ENCODE measurements at places on chromosomes 4 and X.
A peak's percentile ranks its signal among the peaks of the same experiment; 100 is the strongest.

GRCh38 chr4:145485120-145485519 is 3.5 kb downstream of the SMAD1 start:
- DNase-seq, result no peak

DNA sequence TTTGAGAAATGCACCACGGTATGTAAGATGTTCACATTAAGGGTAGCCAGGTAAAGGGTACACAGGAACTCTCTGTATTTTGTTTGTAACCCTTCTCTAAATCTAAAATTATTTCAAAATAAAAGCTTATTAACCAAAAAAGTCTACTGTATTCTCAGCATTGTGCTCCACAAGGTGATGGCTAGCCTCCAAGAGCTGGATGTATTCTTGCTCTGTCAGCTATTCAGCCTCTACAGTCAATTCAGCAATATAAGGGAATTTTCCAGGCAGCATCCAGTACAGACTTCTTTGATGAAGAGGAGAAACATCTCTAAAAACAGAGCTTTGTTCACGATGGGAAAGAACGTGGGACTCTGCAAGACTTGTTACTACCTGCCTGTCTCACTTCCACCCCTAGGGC is 63.5 kb upstream of the MAOA start:
- DNase-seq, result no peak

- DNase-seq, result peak; percentile 17
Measured at GRCh38 chr4:184529283-184529682, 54.9 kb upstream of the IRF2 start.

DNA sequence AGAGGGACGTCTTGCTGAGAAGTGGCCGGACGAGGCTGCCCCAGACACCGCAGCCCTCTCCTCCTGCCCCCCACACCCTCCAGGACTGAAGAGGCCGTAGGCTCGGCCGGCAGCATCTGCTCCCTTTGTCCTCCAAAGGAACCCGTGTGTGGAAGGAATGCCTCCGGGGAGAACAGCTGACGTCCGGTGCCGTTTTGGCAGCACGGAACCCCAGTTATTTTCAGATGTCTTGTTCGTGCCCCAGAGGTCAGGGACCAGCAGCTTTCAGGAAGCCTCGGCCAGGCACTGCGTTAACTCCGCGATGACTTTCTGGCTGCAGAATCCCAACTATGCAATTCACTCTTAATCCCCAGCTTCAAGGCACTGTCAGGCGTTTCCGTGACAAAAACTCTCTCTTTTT is 10.9 kb upstream of the PPP2R3B start:
- DNase-seq, result no peak

DNA sequence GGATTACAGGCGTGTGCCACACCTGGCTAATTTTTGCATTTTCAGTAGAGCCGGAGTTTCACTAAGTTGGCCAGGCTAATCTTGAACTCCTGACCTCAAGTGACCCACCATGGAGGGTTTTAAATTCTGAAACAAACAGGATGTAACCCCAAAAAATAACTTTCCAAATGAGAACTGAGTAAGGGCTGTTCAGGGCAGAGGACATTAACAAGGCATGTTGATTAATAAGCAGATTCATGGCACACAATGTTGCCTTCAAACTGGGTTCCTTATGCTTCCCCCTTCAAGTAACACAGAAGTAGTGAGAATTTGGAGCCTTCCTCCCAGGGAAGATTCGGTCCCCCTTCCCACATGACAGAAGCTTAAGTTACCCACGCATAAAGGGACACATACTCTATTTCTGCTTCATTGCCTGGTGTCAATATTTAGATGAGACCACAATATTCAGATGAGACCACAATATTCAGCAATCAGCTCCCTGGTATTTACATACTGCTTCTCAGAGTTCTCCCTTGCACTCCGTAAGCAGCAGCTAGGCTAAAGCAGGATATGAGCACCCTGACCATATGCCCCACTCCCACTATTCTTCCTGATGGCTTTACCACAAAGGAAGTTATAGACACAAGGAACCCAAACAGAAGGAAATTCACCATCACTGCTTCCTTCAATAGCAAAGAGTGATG is 21.4 kb downstream of the GRSF1 start:
- peak; percentile 85 for DNase-seq

- DNase-seq, result peak; percentile 18
Measured at GRCh38 chr4:109703664-109704361, 568 bp upstream of the CASP6 start.

GRCh38 chr4:109011241-109012026 is 248.6 kb upstream of the ETNPPL start:
- no peak for DNase-seq

DNA sequence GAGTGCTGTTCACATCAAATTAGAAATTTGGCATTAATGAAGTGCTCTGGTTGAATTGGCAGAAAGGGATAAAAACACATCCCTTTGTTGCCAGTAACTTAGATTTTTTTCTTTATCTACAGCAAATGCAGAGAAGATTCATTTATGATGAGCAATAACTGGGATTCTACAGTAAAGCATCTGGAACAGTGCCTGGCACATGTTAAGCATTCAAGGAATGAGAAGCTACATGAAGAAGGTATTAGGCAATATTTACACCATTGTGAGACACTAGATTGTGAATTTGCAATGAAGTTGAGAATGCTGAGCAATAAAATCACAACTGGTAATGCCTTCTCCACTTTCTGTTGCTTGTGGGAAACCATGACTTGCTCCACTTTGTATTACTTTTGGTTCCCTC is 33.5 kb downstream of the PCDH19 start:
- no peak for DNase-seq

- DNase-seq, result no peak
Measured at GRCh38 chr4:89108091-89108490, 3.2 kb upstream of the TIGD2 start.

DNA sequence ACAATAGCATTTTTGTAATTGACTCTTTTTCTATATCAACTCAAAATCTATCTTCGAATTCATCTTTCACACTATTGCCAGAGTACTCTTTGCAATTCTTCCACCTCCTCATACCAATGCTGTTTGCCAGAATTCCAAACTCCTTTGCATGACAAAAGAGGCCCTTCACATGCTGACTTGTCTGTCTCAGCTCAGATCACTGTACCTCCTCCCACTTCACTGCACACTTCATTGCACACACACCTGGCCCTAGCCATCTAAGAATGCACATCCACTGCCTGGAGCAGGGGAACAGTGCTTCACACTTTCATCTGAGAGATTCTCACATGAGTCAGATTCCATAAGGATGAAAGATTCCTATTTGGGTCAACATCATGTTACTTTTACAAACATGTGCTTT is 56.5 kb downstream of the PRDM5 start:
- DNase-seq, result no peak

Measured in MV-4-11 (cell line).